Renal pelvis (tissue), 12 donors: ENCODE measurements at places on chromosomes 7 and 10.

GRCh38 chr7:52540041-52540440 lies 495.4 kb upstream of the POM121L12 start:
- no peak for DNase-seq

DNA sequence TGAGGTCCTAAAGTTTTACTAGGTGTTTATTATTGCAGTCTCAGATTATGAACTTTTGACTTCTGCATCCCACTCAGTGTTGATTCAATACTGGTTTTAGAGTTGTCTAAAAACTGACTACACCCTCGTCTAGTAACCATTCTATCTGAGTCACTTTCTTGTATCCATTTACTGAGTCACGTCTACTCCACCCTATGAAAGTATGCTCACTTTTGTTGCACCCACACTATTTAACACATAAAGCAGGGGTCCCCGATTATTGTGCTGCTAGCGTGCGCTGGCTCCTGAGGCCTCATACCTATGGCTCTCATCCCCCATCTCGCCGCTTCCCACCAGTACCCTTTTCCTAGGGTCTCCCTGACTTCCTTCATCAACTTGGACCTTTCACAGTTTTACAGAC lies 2.0 kb downstream of the SAMD9 start:
- DNase-seq = no peak

DNA sequence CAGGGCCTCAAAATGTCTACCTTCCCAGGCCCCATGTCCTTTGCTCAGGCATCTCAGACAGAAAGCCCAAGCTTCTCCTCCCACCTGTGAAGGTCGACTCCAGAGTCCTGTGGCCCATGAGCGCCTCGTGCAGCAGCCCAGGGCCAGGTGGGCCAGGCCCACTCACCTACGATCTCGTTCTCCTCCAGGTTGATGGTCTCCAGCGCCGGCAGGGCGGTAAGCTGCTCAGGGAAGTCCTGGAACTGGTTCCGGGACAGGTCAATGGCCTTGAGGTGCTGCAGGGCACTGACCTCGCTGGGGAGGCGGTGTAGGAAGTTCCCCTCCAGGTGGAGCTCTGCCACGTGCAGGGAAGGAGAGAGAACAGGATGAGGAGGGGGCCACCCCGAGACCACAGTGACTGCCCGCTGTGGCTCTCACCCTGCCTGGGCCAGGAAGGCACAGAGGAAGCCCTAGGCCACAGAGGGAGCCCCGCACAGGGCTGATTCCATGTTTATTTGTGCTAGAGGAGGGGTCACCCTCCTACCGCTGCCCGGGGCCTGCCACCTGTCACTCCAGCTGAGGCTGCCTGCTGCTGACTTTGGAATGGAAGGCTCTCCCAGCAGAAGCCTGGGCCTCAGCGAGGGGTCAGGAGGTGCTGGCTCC lies 40.0 kb upstream of the NPFFR1 start:
- DNase-seq = no peak

DNA sequence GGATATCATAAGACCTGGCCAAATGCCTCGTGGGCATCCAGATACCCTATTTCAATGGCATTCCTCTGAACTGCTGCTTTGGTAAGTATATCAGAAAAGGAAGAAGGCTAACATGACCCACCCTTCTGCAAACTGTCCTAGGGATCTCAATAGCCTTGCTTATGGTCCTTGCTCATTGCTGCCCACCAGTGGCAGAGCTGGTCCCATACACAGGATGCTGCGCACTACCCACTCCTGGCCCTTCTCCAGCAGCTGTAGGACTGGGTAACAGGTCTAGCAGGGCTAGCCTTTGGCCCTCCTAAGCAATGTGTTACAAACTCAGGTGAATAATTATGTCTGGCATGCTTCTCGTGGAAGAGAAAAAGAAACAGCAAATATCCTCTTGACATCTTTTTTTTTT lies 72.5 kb downstream of the C10orf90 start:
- DNase-seq = no peak

DNA sequence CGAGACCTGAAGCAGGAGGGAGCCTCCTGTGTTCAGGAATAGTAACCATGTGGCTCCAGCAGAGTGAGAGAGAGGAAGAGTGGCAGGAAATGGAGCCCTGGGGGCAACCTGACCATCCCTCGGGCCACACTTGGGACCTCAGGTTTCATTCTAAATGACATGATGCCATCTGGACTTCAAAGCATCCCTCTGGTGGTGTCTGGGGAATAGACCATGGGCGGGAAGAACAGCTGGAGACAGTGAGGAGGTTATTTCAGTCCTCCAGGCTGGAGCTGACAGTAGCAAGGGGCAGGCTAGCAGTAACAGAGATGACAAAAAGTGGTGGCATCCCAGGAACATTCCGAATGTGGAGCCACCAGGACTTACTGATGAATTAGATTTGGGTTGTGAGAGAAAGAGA lies 44.8 kb downstream of the AKR1B1 start:
- no peak for DNase-seq

- DNase-seq = no peak
Observed at GRCh38 chr10:117284716-117285494, 44.0 kb downstream of the SLC18A2 start.

DNA sequence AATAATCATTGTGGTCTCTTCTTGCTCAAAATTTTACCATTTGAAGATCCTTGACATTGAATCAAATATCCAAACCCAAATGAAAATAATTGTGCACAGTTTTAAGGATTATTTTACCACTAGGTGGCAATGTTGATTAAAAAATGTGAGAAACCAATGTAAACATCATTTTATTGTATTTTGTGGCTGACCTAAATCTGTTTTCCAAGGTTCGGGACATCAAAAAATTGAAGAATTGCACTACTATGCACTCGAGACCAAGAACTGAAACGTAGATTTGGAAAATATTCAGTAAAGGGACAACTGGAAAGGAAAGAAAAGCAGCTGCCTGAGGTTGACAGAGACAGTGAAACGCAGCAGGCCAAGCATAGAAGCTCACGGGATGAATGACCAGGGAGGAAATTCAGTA lies 259.3 kb downstream of the SNX13 start:
- peak; percentile 28 for DNase-seq

GRCh38 chr7:11336432-11336831 lies 362.8 kb downstream of the PHF14 start:
- no peak for DNase-seq

- DNase-seq = no peak
Observed at GRCh38 chr7:26507108-26507987, 215.7 kb downstream of the SNX10 start.

GRCh38 chr7:84248267-84248666 lies 53.7 kb upstream of the SEMA3A start:
- DNase-seq = no peak

- no peak for DNase-seq
Observed at GRCh38 chr10:60441515-60441914, 51.8 kb upstream of the ANK3 start.

GRCh38 chr7:41028580-41028979 lies 674.3 kb downstream of the INHBA start:
- DNase-seq = no peak

DNA sequence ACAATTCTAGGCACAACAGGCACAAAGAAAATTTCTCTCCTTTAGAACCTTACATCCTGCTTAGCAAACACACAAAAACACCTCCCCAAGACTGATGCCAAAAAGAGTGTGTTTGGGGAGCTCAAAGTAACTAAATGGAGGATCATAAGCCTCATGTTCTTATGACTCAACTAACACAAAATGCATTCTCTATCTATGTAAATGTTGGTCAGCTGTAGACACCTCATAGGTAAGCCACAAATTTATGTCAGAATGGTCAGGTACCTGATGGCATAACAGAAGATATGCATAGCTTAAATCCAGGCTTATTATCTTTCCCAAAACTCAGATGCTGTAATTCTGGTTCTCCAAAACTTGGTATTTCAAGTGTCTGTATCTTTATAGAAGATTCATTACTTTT lies 315.1 kb downstream of the C7orf25 start:
- no peak for DNase-seq

DNA sequence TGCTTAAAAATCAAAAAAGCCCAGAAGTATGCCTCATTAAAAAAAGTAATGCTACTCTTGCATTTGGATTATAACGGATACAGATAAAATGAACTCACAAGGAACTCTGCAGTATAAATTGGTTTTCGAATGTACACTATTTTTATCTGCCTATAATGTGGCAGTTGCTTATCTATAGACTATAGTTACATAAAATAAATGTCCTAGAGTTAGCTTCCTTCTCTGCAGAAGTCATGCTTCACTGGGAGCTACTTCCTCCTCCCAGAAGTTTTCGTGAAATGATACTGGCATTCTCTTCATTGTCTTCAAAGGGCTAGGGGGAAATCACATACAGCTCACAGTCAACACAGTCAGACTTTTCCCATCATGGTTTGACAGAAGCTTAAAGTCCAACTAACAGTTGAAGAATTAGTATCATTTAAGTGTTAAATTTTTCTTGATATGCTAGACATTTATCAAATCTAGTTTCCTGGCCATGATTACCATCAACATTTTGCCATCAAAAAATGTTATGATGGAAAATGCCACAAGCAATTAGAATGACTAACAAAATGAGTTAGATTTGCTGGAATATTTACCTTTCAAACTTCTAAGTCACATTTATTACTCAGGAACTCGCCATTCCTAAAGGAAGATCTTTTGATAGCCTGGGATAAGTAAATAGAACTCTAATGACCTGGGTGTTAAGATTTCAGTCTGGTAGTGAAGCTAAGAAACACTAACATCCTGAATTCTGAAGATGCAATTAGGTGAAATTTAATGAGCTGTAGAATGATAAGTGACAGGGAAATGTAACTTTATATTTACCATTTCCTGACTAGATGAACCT lies 87.3 kb upstream of the TRIL start:
- DNase-seq = peak; percentile 73

- peak; percentile 50 for DNase-seq
Observed at GRCh38 chr10:125344573-125345171, 184.3 kb upstream of the CTBP2 start.

DNA sequence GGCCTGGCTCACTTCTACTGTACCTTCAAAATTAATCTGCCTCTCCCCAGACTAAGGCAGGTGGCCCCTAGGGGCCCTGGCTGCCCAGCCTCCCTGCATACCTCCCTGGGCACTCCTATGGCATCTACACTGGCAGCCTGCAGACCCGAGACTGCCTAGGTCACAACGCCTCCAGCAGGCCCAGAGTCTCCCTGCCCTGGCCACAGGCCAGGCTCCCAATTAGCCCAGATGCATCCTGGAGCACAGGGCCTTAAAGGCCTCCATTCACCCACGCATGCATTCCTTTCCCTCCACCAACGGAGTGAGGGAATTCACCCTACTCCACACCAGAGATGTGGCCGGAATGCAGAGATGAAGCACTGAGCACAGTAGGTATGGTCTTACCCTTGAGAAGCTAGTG lies 1.9 kb downstream of the CHAT start:
- DNase-seq = no peak

DNA sequence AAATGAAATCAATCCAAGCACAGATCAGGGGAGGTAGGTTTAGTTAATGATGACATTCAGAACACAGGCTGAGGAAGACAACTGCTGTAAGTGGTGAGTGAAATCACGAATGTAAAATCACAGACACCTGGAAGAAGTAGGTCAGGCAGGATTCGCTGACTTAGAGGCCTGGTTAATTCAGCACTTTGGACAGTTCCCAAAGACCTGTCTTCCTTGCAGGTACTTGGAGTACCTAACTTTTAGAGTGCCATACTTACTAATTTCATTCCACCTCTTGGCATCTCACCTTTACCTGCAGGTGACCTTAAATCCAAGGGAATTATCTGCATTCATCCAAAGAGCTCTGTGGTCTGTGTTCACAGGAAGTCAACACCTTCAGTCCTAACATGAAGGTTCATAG lies 822.3 kb downstream of the PHTF2 start:
- peak; percentile 31 for DNase-seq

DNA sequence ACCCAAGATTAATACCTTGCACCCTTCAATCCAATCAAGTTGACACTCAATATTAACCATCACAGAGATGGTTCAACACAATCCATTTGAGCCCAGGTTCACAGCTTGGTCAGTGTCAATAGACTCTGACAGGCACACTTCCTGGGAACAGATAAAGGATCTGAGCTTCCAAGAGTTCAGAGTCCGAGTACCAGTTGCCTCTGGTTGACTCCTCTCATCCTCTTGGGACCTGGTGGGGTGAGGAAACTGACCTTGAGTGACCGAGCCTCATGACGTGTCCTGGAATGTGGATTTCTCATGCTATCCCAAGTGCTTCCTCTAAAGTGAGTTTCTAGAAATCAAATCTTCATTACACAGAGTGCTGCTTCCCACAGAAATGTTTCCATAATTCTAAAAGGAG lies 162.0 kb downstream of the CYP26A1 start:
- no peak for DNase-seq

- DNase-seq = no peak
Observed at GRCh38 chr10:83909001-83909400, 230.3 kb upstream of the GHITM start.

- no peak for DNase-seq
Observed at GRCh38 chr7:1942243-1942940, 272.3 kb downstream of the ELFN1 start.

DNA sequence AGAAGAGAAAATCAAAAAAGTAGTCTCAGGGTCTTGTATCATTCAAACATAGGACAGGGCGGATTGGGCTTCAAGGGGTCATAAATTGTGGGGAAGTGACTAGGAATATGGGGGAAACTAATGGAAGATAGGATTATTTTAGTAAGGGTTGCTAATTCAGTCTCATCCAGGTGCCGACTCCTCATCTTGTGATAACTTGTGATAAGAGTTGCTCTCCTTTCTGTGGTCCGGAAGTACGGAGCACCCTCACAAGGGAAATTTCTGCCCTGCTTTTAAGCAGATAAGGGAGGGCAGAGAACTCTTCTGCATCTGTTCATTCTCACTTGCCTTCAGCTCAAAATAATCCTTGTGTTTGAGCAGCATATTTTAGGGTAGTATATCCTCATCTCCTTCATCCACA lies 436.4 kb upstream of the LRGUK start:
- no peak for DNase-seq

DNA sequence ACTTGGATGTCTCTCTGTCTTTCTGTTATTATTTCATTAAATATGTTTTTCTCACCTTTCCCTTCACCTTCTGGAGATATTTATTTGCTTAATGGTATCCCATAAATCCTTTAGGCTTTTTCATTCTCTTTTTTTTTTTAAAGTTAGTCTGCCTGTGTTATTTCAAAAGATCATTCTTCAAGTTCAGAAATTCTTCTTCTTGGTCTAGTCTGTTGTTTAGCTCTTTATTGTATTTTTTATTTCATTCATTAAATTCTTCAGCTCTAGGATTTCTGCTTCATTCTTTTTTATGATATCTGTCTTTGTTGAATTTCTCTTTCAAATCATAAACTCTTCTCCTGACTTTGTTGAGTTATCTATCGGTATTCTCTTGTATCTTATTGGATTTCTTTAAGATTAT lies 312.1 kb upstream of the KAT6B start:
- no peak for DNase-seq

GRCh38 chr7:139658296-139658695 lies 119.5 kb downstream of the HIPK2 start:
- DNase-seq = no peak

- DNase-seq = peak; percentile 49
Observed at GRCh38 chr10:36489611-36490228, 635.7 kb upstream of the ANKRD30A start.
